KBM-7 (cell line): ENCODE measurements at places on chromosomes 4 and X.

GRCh38 chrX:25737540-25737939, 400.6 kb upstream of the MAGEB18 start:
- no peak for DNase-seq

- peak; percentile 70 for DNase-seq
Observed at GRCh38 chr4:165248102-165248501, 40.7 kb downstream of the KLHL2 start.

GRCh38 chr4:145944886-145945285, 6.3 kb upstream of the ZNF827 start:
- no peak for DNase-seq

DNA sequence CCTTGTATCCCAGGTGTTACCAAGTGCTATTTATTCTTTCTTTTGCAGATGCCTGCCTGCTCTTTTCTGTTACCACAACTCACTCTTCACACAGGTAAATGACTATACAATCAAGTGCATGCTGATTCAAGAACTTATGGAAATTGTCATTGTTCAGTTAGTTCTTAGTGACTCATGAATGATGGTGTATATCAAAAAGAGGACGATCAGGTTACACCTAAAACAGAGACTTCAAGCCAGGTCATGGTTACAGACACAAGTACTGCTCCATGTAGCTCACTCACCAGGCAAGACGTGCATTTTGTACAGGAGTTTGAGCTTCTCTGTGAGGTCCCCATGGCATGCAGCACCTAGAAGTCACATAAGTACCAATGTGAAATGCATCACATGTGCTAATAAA, 59.3 kb upstream of the UCP1 start:
- no peak for DNase-seq

GRCh38 chr4:117560329-117560728, 474.0 kb upstream of the NDST3 start:
- peak; percentile 15 for DNase-seq

DNA sequence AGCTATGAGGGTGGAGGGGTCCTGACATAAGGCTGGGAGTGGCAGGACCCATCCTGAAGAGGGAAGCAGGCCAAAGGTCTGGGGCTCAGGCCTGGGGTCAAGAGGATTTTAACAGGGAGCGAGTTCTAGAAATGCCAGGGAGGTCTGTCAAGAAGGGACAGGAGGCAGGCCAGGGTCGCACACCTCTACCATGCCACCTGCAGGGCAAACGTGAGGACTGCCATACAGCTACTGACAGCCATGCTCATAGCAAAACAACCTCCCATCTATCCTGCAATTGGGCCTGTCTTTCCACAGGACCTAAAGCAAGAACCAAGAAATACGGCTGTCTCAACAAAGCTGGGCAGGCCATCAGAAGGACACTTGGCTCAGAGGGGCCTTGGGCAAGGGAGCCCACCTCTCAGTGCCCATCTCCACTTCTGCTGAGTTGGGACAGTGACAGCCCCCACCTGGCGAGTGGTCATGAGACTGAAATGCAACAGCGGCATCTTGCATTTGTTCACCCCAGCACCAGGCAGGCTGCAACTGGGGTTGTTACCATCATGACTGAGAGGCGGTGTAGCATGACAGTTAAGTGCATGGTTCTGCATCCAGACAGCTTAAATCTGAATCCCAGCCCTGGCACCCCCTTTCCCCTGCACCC, 92.7 kb downstream of the WFS1 start:
- DNase-seq = no peak

DNA sequence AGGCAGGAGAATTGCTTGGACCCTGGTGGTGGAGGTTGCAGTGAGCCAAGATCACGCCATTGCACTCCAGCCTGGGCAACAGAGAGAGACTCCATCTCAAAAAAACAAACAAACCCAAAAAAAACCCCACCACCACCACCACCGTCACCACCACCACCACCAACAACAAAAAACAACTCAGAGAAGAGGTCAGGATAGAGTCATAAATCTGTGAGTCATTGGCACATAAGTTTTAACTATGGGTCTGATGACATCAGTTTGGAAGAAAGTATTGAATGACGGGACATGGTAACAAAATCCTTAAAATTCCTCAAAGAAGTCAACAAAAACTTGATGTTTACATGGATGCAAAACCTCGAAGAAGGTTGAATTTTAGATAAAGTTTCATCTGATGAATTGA, 288.0 kb upstream of the SFRP2 start:
- DNase-seq = no peak

DNA sequence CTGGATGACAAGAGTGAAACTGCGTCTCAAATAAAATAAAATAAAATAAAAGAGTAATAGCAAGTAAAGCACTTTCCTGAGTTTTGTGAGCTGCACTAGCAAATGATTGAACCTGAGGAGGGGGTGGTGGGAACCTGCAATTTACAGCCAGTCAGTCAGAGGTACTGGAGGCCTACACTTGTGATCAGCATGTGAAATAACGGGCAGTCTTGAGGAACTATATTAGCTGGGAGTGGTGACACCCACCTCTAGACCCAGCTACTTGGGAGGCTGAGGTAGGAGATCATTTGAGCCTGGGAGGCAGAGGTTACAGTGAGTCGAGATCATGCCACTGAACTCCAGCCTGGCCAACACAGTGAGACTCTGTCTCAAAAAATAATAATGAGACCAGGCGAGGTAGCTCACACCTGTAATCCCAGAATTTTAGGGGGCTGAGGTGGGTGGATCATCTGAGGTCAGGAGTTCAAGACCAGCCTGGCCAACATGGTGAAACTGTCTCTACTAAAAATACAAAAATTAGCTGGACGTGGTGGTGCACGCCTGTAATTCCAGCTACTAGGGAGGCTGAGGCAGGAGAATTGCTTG, 537.1 kb upstream of the HTR2C start:
- DNase-seq = peak; percentile 42

- peak; percentile 61 for DNase-seq
Observed at GRCh38 chrX:123851079-123851478, 8.8 kb upstream of the XIAP start.

DNA sequence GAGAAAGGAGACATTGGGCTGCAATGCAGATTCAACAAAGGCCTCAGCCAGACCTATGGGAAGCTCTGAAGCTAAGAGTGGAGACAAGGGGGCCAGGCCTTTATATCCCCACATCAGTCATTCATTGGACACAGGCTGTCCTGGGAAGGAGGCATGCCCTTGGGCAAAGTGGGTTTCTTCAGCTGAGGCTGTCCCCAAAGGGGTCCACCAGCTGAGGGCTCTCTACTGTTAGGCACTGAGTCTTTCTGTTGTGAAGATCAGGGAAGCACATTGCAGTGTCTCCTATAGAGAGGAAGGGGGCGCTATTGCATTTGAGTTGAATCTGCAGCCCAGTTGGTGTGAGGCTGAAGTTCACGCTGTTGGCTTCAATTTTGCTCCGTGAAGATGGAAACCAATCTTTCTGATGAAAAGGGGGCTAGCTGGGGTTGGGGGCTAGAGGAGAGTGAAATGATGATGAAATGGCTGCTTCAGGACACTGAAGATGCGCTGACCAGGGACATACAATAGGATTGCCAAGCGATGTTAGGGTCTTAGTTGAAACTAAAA, 48.0 kb downstream of the SLC25A5 start:
- DNase-seq = peak; percentile 92

GRCh38 chr4:188117631-188118324, 8.4 kb upstream of the TRIML2 start:
- no peak for DNase-seq

- DNase-seq = no peak
Observed at GRCh38 chr4:98473046-98473445, 185.4 kb downstream of the TSPAN5 start.

GRCh38 chr4:146245850-146246249, 31.5 kb downstream of the REELD1 start:
- DNase-seq = no peak

GRCh38 chr4:168995537-168996295, 14.3 kb downstream of the CBR4 start:
- peak; percentile 30 for DNase-seq

DNA sequence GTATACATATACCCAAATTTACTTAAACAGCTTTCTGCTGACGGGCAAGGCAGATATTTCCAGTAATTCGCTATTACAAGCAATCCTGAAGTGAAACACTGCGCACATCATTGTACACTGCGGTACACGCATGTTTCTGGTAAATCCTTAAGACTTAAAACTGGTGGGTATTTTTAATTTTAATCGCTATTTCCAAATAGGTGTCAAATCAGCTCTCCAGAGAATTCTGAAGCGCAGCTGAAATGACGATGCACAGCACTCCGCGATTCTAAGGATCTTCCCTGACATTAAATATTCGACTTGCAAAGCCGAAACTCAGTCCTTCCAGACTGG, 361 bp downstream of the TMEM128 start:
- DNase-seq = no peak

GRCh38 chrX:103565752-103566151, 19.6 kb upstream of the TCEAL4 start:
- no peak for DNase-seq

DNA sequence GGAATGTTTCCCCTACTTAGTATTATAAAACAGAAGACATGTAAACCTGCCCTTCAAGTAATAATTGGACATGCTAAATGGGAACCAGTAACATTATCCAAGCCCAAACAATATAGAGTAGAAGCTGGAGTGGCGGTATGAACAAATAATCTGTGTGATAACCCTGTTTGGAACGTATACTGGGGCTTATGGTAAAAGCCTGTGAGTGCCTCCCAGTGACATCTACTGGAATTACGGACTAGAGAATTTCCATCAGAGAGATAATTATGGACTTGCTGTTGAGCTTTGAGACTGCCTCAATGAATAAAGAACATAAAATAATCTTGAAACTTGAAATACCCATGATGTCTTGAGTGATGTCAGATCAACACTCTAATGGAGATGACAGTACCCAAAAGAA, 406.3 kb upstream of the GRIA3 start:
- peak; percentile 3 for DNase-seq

- DNase-seq = peak; percentile 35
Observed at GRCh38 chr4:171342646-171343045, 470.6 kb upstream of the GALNTL6 start.

- no peak for DNase-seq
Observed at GRCh38 chr4:21656832-21657231, 291.7 kb downstream of the KCNIP4 start.

DNA sequence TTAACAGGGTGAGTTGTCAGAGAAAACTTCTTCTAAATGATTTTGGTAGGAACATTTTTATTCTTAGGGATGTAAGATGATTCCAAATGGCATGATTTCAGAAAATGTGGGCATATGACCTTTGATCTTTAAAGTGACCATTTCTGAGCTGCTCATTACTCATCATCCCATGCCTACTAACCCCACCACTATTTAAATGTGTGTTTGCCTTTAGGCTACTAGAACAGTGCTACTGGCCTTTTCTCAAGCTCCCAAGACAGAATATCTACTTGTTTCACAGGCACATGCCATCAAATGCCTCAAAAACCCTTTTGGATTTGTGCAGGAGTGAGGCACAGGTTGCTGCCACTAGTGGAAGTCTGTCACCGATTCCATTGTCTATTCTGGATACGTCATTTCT, 428.2 kb downstream of the ADAM29 start:
- no peak for DNase-seq

DNA sequence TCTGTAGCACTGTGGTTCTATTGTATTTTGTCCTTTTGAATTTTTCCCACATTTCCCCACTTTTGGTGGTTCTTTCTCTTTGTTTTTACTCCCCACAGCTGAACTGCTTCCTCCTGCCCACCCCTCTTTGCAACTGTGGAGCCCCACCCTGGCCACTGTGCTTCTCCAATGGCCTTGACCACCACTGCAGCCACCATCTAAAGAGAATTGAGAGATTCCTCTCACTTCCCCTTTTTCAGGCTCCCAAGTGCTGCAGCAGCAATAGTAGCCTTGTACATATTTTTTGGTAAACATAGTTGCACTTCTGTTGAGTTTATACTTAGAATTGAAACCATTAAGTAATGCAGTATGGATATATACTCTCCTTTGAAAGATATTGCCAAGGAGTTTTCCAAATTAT, 51.3 kb upstream of the FRMPD3 start:
- no peak for DNase-seq

- DNase-seq = peak; percentile 98
Observed at GRCh38 chrX:109485470-109486340, 3.8 kb upstream of the GUCY2F start.

- no peak for DNase-seq
Observed at GRCh38 chrX:47798861-47799260, 37.8 kb upstream of the ZNF81 start.

DNA sequence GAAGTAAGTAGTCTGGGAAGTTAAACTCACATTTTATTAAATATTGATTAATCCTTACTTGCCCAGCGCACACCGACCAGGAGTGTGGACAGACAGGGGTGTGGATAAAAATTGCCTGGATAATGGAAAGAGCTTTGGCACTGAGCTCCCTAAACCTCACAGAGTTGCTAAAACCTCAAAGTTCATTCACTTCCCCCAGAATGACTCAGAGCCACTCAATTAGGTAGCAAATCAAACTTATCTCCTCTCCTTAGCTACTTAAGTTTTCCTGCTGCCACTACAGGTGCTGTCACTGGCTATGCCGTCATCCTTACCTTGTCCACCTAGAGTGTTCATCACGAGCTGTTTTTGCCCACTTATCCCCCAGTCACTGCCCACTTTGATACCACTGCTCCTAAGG, 27.0 kb upstream of the MID1IP1 start:
- no peak for DNase-seq

DNA sequence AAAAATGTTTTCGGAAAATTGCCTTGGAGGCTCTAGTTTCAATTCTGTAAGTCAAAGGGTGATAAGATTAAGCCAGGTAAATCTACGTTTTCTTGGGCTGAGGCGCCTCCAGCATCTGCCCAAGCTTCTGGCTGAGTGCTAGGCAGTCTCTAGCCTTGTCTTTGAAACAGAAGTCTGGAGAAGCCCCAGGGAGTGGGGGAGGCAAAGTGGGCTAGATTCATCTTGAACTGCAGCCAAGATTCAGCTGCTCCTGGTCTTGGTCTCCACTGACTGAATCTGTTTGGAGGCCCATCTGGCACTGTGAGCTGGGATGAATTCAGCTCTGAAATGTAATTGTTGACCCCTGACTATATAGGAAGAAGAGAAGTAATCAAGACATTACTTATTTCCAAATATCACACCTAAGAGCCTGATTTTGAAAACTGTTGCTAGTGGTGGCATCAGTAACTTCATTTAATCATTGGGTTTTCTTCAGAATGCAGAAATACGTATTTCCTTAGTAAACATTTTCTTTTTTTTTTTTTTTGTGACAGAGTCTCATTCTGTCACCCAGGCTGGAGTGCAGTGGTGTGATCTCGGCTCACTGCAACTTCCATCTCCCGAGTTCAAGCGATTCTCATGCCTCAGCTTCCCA, 187.3 kb upstream of the LEF1 start:
- no peak for DNase-seq

DNA sequence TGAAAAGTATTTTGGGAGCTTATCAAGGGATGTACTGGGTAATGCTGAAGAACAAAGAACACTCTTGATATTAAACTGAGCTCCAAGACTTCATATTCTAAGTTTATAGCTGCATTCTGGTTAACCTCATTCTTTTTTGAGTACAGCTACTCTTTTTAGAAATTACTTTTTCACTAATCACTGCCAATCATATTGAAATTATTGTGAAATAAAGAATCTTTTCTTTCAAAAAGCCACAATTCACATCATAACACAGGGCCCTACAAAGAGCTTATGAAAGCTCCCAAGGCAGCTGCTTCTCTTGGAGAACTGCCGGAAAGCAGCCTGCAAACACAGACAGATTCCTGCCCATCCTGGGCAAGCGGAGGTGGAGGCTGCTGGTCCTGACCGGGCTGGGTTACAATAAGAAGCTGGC, 121.4 kb downstream of the RNF150 start:
- DNase-seq = no peak

- DNase-seq = no peak
Observed at GRCh38 chrX:97330151-97330550, 446.4 kb downstream of the RPA4 start.
